ENCODE measurements at places on chromosomes 11 and 22.

DNA sequence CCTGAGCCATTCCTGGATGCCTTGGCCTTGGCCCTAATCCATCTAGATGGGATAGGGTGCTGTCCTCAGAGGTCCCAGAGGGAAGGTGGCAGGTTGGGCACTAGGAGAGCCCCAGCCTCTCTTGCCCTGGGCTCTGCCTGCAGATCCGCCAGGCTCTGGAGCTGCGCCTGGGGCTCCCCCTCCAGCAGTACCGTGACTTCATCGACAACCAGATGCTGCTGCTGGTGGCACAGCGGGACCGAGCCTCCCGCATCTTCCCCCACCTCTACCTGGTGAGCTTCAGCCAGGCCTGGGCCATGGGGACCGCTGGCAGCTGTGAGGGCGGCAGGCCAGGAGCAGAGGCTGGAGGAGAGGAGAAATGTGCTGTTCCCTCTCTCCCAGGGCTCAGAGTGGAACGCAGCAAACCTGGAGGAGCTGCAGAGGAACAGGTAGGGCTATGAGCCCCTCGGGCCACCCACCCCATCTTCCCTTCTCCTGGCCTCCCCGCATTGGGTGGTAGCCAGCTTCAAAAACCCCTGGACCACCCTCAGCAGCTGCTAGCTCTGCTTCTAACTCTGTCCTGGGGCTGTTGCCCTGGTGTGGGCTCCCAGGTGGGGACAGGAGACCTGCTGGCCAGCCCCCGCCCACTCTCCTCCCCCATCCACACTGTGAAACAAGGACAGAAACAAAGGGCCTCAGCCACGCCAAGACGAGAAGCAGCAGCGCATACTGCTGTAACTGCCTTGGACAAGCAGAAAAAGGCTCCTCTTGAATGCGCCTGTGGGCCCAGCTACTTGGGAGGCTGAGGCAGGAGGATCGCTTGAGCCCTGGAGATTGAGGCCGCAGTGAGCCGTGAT is 4.9 kb downstream of the SSH3 start:
- DNase-seq: no peak

DNA sequence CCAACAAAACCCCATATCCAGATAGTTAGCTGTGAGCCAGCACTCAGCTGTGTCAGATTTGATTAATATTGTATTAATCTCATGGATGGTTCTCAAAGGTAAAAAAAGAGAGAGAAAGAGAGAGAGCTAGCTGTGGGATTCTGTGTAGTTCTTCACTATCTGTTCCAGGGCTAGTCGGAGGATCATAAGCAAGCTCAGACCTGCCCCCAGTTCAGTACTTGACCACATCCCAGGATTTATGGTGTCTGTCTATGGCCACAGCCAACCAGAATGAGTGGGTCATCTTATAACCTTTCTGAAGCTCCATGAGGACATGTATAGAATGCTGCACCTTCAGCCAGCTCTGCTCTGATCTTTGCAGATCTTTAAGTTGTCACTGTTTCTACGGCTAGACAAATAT is 13.5 kb upstream of the B3GNT6 start:
- no peak for DNase-seq

DNA sequence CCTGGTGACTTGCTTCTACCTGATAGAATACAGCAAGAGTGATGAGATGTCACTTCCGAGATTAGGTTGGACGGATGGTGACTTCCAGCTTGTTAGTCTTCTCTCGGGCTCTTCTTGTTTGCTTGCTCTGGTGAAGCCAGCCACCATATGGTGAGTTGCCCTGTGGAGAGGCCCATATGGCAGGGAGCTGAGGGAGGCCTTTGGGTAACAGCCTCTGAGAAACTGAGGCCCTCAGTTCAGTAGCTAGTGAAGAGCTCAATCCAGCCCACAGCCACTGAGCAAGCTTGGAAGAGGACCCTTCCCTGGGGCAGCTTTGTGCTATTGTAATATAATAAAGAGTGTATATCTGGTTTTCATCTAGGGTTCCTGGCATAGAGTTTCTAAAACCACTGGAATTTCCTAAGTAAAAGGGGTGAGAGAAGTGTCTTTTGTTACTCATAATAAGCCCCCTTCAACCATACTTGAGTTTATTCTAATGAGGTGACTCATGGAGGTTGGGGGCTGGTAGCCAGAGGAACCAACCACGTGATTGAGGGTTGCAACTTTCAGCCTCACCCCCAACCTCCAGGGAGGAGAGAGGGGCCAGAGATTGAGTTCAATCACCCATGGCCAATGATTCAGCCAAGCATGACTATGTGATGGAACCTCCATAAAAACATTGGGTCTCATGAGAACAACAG is 8.0 kb upstream of the TPCN2 start:
- DNase-seq: no peak

- DNase-seq: no peak
These were observed 84.1 kb downstream of the CEP164 start for GRCh38 chr11:117411736-117412135.

DNA sequence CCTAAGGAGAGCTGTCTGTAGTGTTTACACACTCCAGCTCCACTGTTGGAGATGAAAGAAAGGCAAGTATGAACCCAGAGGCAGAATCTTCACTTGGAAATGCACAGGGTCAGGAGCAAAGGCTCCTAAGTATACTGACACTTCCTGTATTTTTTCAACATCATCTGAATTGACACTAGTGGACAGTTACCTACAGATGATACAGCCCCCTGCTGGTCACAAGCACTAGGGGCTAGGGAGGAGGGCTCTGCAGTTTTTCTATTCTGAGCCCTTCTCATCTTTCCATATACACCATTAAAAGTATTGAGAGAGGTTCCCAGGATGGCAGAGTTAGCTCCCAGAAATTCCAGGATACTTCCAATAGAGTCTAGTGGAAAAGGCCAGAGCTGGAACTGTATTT is 290.3 kb upstream of the API5 start:
- no peak for DNase-seq

- DNase-seq: no peak
These were observed 47.7 kb downstream of the SLC22A9 start for GRCh38 chr11:63417174-63417852.

- no peak for DNase-seq
These were observed 84.2 kb downstream of the FBXO7 start for GRCh38 chr22:32558681-32559355.

DNA sequence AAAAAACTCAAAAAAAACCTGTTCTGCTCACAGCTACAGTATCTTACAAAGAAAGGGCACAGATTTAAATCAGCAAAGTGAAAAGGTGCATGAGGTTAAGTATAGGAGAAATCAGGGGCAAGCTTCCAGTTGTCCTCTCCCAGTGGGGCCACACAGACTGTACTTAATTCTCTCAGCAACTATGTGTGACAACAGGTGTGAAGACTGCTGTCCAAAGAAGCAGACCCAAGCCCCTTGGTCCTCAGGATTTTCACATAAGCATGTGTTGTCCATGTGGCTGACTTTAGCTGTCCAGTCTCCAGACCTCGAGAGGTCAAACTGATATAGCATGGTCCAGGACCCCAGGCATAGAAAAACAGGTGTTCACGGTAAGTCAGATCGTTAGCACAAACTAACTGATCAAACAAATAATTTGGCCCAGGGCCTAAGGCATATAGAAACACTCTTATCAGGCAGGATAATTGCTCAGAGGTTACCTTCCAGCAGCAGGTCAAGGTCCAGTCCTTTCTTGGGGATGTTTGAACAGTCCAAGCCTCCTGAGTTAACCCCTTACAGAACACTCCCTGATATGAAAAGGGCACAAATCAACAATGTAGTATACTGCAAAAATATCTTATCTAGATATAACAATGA is 21.1 kb upstream of the CSTF3 start:
- DNase-seq: no peak

GRCh38 chr11:16406226-16406625 is 49.9 kb upstream of the SOX6 start:
- no peak for DNase-seq

DNA sequence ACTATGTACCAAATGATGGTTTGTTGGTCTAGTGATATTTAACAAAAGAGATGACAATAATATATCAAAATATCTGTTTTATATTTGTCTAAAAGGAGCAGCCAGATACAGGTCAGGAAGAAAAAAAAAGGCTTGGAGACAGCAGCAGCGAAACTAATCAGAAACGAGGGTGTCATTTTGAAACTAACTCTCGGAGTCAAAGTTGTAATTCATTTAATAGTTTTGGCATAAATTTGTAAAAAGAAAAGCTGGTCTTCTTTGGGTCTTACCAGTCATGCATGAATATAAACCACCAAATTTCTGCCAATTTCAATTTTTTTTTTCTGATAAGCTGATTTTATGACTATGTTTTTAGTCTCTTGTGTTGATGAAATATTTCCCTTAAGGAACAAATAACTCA is 25.5 kb downstream of the NPAT start:
- peak; percentile 60 for DNase-seq

- no peak for DNase-seq
These were observed 3.7 kb downstream of the CST6 start for GRCh38 chr11:66015454-66015881.

DNA sequence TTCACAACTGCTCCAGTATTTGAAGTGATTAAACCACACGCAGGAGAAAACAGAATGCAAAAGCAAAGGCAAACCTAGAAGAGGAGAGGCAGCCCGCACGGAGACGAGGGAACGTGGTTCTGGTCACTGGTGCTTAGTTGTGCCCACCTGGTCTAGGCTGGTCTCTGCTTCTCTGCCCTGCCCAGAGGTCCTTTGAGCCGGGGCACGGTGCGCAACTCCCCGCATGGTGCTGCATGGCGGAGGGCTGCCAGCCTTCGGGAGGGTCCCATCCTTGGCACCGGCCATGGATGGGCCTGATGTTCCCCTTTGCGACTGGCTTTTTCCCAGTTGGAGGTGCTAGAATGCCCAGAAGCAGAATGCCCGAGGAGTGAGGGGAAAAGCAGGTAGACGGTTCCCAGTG is 46.1 kb downstream of the KCNC1 start:
- DNase-seq: no peak

DNA sequence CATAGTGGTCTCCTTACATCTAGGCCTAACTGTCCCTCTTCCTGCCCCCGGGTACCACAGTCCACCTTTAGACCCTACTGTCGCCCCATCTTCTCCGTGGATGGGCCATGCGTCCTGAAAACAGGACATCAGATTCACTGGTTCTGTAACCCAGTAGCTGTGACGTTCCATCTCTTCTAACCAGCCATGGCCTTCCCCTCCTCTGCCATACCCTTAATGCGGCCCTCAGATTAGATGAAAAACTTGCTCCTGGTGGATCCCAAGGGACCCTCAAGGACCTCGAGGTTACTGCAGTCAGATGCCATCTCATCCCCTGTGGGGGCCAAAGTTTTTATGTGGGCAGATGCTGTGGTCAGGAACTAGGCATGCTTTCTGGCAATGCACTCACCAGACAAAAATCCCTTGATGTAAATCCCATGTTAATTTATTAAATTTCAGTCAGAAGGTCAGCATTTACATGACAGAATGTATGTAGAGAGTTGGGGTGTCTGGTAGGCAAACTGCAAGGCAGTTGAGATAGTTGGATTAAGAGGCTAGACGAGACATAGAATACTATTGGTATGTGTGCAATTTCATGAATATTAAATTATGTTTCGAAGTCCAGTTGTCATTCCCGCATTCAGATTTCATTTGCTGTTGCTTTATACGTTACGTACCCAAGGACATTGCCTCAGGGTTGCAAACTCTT is 64.3 kb downstream of the WNT11 start:
- no peak for DNase-seq

- DNase-seq: no peak
These were observed 65.8 kb upstream of the MYOD1 start for GRCh38 chr11:17653611-17654010.

DNA sequence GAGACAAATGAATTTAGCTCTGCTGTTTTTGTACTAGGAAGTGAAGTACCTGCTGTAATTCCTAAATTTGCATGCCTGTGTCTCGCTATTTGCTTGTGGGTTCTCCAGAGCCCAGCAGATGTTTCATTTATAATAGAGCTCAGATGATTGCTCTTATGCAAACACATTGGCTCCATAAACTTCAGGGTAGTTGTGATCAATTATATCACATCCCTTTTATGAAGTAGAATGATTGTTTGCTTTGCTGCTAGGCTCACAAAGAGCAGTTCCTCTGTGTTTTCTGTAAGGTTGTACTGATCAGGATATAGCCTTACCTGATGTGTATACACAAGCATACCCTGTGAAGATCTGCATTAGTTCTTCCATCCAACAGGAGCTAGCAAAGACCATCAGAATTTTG is 64.1 kb downstream of the C11orf87 start:
- DNase-seq: no peak

GRCh38 chr22:40289991-40290459 is 56.3 kb upstream of the ADSL start:
- peak; percentile 68 for DNase-seq

GRCh38 chr11:26783997-26784396 is 62.1 kb upstream of the SLC5A12 start:
- DNase-seq: no peak

- peak; percentile 37 for DNase-seq
These were observed 40.4 kb downstream of the BCR start for GRCh38 chr22:23220485-23221350.

GRCh38 chr11:28366549-28367346 is 258.6 kb downstream of the METTL15 start:
- no peak for DNase-seq

DNA sequence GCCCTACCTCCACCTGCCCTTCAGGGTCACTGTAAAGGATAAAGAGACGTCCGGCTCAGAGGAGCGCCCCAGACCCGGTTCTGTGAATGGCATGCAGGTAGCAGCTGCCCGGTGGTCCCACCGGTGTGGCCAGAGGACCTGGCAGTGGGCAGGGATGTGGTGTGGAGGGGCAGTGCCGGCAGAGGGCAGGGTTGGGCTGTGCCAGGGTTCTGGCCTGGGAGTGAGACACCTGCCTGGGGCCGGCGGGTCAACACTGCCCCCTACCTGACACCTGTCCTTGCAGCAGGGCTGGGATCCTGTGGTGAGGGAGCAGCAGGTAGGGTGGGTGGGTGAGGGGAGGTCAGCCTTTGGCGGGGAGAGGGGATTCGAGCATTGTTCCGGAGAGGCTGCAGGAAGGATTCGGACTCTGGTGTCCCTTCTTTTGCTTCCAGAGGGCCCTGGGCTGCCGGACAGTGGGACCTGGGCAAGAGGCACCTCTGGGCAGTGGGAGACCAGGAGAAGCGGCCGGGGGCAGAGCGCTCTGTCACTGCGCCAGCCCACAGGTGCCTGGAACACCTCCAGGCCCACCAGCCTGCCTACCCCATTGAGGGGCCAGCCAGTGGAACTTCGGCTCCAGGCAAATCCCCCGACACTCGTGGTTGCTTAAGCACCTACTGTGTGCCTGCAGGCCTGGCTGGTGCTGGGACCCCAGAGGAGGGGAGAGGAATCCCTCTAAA is 1.6 kb upstream of the PHLDA2 start:
- peak; percentile 62 for DNase-seq

DNA sequence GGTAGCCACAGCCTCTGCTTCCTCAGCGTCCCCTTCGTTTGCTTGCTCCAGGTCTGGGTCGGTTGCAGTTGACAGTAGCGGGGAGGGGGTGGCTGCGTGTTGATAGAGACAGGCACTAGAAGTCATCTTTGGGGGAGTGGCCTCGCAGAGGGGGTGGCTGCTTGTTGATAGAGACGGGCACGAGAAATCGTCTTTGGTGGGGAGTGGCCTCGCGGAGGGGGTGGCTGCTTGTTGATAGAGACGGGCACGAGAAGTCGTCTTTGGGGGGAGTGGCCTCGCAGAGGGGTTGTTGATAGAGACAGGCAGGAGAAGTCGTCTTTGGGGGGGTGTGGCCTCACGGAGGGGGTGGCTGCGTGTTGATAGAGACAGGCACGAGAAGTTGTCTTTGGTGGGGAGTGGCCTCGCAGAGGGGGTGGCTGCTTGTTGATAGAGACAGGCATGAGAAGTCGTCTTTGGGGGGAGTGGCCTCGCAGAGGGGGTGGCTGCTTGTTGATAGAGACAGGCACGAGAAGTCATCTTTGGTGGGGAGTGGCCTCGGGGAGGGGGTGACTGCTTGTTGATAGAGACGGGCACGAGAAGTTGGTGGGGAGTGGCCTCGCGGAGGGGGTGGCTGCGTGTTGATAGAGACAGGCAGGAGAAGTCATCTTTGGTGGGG is 328.3 kb downstream of the TBC1D22A start:
- no peak for DNase-seq

Data from activated CD4-positive, alpha-beta T cell treated with anti-CD3 and anti-CD28 coated beads, Interleukin-2, Interleukin-4, amounts not matched to agents 100 ng/mL and 50 ng/mL, durations not matched to agents 16 hours and 8 hours (primary cell).